Heart left ventricle (tissue), 16 donors: ENCODE measurements at places on chromosomes 4 and X. TPM values are rescaled to one million over a fixed set of nuclear protein-coding genes. Genes with fewer than 3 reads are reported as not detected.

DNA sequence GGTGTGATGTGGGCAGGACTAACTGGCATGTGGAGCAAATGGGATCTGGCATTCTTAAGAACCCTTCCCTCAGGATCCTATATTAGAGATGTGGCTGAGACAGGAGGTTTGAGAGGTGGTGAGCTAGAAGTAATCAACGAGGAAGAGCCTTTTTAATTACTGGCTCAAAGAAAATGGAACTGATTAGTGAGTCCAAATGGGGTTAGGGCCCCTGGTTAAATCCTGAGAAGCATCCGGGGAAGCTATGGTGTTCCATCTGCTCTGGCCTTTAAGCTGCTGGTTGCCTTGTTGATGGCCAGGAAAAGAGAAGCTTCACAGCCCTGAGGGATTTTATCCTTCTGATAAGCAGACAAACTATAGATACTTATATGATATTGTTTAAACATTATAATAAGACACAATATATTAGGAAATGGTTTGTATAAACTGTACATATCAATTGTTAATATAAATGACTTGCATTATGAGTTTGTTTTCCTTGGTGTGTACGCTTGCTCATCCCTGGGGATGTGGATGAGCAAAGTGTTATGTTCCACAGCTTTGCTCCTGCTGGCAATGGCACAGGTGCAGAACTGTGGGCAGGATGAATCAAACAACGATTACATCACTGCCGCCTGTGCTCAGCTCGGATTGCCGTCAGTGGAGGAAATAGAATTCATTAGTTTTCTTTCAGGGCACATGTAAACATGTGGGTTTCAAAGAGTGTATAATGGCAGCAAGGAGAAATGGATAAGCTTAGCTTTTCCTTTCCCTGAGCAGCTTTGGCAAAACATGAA lies 328.6 kb upstream of the ARX start:
- no peak for DNase-seq

PFKFB1 gene
- 0.11 TPM for polyA plus RNA-seq

ZNF732 gene
- polyA plus RNA-seq, result 0.04 TPM

PDGFRA gene
- polyA plus RNA-seq, result 4.3 TPM

ADH1A gene
- not detected for polyA plus RNA-seq

DNA sequence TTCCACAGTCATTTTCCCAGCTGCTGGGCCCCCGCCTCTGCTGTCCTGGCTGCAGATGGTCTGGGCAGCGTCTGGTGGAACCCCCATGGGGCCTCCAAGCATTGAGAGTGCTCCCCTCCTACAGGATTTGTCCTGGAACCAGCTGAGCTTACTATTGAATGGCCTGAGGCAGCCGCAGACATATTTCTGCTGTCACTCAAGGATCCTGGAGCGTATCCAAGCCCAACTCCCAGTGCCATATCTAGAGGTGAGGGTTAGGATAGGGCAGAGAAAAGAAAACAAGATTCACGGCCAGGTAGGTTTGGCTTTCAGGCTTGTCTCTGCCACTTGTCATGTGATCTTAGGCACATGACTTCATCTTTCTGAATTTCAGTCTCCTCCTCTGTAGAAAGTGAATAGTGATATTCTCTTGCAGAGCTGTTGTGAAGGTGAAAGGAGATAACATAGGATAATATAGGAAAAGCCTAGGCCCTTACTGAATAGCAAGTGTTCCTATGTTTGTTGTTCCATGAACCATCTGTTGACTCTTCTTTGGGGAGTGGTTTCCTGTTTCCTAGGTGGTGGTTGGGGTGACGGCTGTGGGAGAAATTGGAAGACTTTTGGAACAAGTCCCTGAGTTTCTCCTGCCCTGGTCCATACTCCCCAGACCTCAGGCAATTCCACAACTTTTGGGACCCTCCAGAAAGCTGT lies 52.3 kb downstream of the SEPSECS start:
- peak; percentile 63 for DNase-seq

- DNase-seq, result no peak
These were observed 73.3 kb downstream of the SOX3 start for GRCh38 chrX:140431521-140431920.

DNA sequence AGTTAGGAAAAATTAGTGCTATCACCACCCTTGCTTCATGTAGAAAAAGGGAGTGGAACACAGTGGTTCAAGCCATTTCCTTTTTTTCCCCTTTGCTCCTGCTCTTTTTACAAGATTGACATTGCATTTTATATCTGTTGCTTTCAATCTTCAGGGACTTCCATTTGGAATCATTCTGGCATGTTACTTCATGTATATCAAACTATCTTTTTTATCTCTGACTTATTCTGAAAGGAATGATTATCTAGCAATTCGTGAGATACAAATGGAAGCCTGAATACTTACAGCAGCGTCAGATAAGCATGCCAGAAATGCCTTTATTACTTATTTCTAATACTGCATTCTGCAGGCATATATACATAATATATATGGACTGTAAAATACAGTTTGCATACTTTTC lies 20.4 kb downstream of the ADGRL3 start:
- no peak for DNase-seq

DNA sequence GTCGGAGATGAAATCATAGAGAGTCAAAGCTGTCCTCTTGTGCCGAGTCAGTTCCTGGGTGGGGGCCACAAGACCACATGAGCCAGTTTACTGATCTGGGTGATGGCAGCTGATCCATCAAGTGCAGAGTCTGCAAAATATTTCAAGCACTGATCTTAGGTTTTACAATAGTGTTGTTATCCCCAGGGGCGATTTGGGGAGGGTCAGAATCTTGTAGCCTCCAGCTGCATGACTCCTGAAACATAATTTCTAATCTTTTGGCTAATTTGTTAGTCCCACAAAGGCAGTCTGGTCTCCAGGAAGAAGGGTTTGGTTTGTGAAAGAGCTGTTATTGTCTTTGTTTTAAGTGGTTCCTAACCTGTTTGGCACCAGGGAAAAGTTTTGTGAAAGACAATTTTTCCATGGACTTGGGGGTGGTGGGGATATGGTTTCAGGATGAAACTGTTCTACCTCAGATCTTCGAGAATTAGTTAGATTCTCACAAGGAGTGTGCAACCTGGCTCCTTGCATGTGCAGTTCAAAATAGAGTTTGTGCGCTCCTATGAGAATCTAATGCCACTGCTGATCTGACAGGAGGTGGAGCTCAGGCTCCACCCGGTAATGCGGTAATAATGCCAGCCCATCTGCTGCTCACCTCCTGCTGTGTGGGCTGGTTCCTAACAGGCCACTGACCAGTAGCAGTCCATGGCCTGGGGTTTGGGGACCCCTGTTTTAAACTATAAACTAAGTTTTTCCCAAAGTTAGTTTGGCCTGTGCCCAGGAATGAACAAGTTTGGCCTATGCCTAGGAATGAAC lies 29.2 kb downstream of the METAP1 start:
- DNase-seq, result peak; percentile 21

DNA sequence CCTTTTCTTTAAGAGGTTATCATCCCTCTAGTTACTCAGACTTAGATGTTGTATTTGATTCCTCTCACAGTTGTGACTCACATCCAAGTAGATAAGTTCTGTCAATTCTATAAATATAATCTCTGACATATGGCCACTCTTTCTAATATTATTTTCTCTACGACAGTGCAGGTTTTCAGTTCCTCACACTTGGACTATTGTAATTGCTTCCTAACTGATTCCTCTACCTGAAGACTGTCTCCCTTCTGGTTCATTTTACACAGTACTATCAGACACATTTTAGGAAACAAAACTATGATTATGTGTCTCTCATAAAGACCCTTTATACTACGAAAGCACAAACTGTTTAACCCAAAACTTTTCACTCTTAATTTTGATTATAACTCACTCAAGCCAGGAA lies 31.3 kb upstream of the GNRHR start:
- no peak for DNase-seq

DNA sequence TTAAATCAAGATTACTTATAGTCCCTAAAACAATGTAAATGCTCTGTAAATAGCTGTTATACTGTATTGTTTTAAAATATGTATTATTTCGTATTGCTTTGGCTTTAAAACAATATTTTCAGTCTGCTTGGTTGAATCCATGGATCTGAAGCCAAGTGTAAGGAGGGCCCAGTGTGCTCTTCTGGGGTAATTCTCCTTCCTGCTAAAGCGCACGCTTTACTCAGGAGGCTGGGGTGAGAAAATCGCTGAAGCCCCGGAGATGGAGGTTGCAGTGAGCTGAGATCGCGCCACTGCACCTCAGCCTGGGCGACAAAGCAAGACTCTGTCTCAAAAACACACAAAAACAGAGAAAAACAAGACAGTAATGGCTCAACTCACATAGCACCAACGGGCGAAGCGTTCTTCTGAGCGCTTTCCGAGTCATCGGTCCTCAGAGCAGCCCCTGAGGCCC lies 391 bp upstream of the IDUA start:
- no peak for DNase-seq

CITED1 gene
- polyA plus RNA-seq, result not detected

DNA sequence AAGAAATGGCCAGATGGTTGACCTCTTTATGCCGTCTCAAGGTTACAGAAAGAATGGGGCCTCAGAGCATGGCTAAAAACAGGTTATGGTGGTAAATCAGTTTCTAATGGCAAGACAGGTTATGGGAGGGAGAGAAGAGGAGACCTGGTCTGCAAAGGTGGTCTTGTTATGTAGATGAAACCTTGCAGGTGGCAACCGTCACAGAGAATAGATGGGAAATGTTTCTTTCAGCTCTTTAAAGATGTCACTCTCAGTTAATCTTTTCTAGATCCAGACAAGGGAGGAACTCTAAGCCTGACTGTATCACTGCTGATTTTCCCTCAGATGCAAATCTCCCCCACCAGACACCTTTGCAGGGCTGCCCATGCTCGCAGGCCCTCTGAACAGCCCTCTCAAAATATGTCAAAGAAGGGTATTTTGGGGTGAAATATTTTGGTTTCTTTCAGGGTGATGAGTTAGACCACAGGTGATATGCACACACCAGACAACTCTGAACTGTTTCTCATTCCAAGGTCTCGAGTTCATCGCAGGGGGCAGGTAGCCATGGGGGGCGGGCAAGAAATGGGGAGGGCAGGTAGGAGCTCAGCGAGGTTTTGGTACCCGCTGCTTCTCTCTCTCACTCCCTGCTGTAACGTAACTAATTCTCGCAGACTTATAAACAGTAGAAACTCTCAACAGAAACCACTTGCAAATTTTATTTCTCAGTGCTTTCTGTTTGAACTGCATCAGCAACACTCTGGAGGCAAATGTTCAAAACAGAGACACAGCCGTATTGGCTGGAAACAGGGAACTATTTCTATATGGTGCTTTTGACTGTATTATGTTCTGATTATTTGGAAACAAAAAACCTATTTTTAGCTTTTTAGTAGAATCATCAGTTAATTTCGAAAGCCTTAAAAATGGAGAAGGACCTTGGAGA lies 32.4 kb downstream of the CASP3 start:
- DNase-seq, result no peak

PRKX gene
- 2.4 TPM for polyA plus RNA-seq

DNA sequence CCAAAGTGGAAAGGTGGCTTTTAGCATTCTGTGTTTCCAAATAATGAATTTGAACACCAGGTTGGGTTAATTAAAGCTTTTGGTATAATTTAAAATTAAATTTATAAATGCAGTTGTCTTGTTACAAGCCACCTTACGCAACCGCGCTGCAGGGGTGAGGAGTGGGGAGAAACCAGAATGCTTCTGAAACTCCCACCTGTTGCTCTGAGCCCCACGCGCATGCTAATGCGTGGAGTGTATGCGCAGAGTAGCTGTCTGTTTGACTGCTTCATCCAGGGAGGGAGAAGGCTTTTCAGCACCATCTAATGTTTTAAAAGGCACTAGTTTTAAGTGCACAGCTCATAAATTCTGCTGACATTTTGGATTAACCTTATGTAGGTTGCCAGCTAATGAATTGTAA lies 12.5 kb downstream of the OGT start:
- no peak for DNase-seq

GRCh38 chrX:54089191-54089590 lies 44.9 kb upstream of the PHF8 start:
- no peak for DNase-seq

NDNF gene
- 2.8 TPM for polyA plus RNA-seq

GRCh38 chr4:157934151-157934550 lies 238.7 kb downstream of the GASK1B start:
- DNase-seq, result no peak

DCAF12L2 gene
- 0.08 TPM for polyA plus RNA-seq

DNA sequence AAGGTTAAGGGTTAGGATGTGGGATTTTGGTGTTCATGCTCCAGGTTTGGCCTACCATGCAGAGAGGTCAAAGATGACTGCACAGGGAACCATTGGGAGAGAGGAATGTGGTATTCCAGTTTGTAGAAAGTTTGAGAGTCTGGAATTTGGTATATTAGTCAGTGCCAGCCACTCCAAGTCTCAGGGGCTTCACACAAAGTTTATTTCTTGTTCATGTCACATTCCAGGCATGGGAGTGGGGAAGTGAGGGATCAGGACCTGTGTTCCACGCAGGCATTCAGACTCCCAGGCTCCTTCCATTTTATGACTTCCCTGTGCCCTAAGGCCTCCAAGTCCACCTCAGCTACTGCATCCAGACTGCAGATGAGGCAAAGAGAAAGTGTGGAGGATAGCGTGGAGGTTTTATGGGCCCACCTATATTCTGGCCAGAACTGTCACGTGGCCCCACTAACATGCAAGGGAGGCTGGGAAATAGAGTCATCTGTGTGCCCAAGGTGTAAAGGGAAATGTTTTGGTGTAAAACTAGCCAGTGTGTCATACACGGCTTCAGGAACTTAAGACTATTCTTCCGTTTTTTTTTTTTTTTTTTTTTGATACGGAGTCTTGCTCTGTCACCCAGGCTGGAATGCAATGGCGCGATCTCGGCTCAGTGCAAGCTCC lies 140.6 kb upstream of the SCML1 start:
- DNase-seq, result no peak

DNA sequence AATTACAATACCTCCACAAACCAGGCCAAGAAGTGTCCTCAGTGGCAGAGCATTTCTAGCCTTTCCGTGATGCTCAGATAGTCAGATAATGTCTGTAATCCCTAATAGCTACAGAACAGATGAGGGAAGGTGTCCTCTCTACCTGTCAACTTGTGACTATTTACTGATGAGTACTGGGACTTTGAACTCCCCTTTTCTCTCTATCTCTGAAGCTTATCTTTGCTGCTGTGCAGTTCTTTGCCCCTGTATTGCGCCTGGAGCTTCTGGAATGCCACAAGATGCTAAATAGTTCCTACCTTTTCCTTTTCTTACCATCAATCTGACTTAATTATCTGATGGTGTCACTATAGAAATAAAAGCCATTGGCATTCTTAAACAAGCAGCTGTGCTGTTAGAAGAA lies 30.5 kb downstream of the FGF2 start:
- DNase-seq, result no peak

DNA sequence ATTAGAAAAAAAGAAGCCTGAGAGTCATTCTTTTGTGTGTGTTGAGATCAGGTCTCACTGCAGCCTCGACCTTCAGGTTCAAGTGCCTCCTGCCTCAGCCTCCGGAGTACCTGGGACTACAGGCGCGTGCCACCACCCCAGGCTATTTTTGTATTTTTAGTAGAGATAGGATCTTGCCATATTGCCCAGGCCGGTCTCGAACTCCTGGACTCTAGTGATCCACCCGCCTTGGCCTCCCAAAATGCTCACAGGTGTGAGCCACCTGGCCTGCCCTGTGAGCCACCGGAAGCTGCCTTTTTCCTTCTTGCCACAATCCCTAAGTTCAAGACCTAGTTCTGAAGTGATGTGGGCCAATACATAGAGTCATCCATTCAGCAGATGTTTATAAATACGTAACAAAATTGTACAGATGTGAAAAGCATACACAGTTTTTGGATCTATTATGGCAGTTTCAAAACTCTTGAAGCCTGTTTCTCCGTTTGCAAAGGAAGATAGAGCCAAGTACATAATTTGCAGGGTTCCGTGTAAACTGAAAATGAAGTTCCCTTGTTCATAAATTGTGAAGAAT lies 536 bp upstream of the CTSO start:
- no peak for DNase-seq

- no peak for DNase-seq
These were observed 11.2 kb upstream of the SCRG1 start for GRCh38 chr4:173410079-173410478.
